T-helper 2 cell (primary cell): ENCODE measurements at places on chromosomes 3 and 15.

DNA sequence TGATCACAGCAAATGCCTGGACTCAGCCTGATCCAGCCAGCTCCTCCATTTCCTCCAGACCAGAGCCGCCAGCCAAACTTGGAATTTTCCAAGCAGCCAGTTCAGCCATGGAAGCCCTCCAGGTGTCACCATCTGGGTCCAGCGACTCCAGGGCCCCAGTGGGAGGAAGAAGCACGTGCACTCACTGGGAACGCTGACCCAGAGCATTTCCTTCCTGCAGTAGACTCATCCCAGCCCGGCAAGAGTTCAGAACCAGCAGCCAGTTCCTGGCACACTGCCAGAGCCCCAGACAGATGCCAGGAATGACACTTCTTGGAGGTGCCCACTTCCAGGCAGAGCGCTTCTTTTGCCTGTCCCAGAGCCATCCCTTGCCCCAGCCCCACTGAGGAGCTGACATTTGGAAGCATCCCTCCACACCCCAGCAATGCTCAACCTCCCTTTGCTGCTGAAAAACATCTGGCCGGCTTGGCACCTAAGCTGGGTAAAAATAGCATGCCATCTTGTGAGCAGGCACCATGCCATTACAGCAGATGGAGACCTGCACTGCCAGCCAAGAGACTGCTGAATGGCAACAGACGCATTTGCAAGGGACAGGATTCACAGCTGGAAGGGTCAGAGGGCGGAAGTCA is 460.3 kb upstream of the PROK2 start:
- no peak for DNase-seq

DNA sequence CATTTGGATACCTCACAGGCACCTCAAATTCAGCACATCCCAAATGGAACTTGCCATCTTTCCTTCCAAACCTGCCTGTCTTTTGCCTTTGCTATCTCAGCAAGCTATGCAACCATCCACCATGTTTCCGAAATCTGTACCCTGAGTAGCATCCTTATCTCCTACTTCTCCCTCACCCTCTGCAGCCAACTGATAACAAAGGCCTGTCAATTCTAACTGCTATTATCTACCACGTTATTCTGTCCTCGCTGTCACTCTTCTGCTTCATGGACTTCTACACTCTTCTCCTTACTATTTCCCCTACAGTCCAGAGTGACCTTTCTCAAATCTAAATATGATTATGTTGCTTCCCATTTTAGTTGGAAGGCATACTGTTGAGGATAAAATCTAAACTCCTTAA is 25.5 kb upstream of the TAFA4 start:
- no peak for DNase-seq

DNA sequence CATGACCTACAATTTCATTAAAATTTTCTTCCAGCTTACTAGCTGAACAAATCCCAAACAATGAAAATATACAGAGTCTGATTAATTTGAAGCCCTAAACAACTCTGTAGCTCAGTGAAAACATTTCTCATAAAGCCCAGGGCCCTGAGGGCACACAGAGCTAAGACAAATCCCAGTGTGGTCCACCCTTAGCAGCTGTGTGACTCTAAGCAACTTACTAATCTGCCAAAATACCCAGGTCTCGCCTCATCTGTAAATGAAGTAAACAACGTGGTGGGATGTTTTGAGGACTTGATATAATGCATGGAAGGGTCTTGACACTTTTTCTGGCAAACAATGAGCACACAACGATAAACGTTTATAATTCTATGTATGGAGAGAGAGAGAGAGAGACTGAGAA is 158.4 kb downstream of the FHIT start:
- DNase-seq = no peak

GRCh38 chr15:83268147-83268546 is 16.3 kb downstream of the BNC1 start:
- DNase-seq = no peak

DNA sequence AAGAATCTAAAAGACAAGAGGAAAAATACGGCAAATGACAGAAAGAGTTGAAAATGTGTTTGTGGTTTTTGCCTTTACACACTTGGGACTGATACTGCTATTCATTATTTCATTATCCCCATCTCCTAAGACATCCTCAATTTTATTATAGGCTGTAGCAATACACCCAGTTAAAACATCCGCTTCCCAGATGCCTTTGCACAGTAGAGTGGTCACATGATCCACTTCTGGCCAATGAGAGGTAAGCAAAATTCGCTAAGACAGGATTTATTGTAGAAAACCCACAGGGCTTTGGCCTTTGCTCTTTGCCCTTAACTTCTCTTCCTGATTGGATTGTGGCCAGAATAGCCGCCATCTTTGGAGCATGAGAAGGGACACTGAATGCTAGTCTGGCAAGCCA is 53.2 kb upstream of the BOC start:
- DNase-seq = no peak

DNA sequence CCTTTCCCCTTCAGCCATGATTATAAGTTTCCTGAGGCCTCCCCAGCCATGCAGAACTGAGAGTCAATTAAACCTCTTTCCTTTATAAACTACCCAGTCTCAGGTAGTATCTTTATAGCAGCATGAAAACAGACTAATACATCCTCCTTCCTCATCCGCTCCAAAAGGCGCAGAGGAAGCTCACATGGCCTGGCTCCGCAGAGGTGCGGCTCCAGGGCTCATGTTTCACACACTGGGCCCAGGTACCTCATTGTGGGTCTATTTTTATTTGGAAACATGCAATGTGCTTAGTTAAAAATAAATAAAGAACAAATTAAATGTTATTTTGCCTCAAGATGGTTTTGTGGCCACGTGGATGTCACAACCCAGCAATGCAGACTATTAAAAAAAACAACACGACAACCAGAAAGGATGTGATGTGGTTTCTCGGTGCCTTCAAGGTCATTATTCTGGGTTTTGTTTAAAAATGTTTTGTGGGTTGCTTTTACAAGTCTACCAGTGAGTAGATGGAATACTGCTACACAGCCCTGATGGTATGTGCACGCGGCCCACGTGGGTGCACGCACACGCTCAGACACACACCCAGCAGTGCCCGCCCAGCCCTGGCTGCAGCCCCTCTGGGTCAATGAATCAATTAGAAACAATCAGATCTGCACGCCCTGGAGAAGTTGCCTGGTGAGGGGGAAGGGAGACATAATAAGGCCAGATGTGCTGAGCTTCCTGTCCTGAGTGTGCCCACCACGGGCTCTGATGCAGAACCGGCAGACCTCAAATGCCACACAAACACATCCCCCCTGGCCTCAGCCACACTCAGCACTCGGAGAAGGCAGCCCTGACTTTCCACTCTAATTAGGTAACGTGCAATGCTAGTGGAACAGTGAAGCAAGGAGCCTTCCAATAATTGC is 140.1 kb downstream of the ADAMTS17 start:
- DNase-seq = no peak

DNA sequence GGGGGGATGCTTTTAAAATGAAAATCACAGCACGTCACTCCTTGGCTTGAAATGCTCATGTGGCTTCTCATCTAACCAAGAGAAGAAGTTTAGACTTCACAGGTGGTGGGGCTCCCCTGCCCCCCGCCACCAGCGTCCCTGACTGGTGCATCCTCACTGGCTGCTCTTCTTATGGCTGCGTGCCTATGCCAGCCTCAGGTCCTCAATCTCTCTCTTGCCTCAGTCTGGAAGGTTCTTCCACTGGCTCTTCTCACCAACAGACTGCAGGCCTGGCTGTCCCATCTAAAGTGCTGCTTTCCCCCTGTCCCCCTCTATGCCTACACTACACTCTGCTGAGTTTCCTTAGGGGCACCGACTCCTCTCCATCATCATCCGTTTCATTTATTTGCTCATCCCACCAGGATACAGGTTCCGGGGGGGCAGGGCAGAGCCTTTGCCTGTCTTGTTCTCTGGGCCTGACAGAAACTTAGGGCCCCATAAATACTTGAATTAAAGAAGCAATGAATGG is 20.6 kb downstream of the ABTB1 start:
- no peak for DNase-seq
